ENCODE measurements at places on chromosomes 5 and 9.
A peak's percentile ranks its signal among the peaks of the same experiment; 100 is the strongest.

DNA sequence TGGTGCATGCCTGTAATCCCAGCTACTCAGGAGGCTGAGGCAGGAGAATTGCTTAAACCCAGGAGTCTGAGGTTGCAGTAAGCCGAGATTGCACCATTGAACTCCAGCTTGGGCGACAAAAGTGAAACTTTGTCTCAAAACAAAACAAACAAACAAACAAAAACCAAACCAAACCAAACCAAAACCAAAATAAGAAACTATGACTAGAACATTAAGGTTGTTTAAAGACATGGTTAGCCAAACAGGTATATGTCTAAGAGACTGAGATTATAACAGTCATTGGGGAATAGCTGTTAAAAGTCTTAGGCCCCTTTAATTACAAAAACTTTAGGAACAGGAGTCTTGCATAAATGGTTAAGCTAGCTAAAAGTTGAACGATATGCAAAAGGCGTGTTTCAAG, 63.6 kb downstream of the PRDM9 start:
- DNase-seq = no peak
- no peak overlapping the region for H3K4me3 ChIP-seq
- H3K27ac ChIP-seq = no peak overlapping the region
- no peaks in the 10 kb centered on the region for H3K27me3 ChIP-seq
- no peaks in the 10 kb centered on the region for H3K36me3 ChIP-seq

DNA sequence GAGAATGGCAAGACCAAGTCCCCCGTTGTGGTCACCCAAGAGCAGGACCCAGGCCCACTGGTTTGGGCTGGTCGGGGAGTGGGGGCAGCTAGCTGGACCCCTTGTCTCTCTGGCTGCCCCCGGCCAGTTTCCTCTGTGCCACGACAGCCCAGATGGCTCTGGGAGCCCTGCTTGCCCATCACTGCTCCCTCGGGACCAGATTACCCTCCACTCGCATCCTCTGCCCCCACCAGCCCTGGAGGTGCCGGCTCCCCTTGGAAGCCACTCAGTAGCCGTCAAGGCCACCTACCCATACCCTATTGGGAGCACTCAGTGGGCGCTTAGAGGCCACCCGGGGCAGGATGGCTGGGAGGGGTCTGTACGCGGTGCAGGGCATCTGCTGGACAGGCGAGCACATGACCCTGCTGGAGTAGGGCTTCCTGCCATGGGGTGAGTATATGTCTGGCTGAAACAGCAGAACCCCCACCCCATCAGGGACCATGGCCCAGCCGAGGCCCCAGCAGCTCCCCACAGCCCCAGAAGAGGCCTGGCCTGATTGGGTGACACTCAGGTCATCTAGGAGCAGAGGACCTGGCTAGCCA, 70.0 kb downstream of the ZNF354C start:
- H3K4me1 ChIP-seq = no peaks in the 10 kb centered on the region
- no peak overlapping the region for H3K27ac ChIP-seq
- peaks cover 36% of the 10 kb centered on the region for H3K36me3 ChIP-seq
- no peak overlapping the region for H3K4me3 ChIP-seq
- no peaks in the 10 kb centered on the region for H3K27me3 ChIP-seq

GRCh38 chr9:14391620-14392019, 77.7 kb upstream of the NFIB start:
- DNase-seq = no peak
- H3K4me1 ChIP-seq = no peaks in the 10 kb centered on the region
- no peaks in the 10 kb centered on the region for H3K36me3 ChIP-seq
- H3K27me3 ChIP-seq = no peaks in the 10 kb centered on the region
- no peak overlapping the region for H3K4me3 ChIP-seq
- H3K27ac ChIP-seq = no peak overlapping the region

DNA sequence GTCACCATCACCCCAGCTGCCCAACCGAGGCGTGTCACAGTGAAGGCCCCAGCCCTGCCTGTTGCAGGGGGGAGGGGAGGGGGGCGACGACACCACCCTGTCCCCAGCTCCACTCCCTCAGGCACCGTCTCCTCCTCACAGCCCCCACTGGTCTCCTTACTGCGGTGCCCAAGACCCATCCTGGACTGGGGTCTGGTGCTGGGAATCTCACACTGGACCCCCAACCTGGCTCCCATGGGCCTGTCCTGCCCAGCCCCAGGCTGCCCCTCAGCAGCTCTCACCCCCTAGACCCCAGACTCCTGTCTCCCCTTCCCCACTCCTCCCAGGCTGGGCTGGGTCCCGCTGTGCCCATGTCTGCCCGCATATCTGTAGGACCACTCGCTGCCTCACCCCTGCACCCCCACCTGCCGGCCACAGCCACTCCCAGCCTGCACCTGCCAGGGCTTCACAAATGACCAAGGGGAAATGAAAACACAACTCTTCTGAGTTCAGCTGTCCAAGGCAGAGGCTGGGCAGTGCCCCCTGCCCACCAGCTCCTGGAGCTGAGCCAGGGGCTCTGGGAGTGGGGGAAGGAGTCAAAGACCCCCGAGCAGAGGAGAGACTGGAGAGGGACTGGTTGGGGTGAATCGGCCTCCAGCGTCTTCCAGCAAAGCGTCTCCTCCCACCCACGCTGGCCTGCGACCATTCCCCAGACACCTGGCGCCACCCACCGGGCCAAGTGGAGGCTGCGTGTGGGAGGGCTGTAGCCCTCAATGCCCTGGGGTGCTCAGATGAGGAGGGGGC, 32.6 kb upstream of the EGFL7 start:
- peaks cover 13% of the 10 kb centered on the region for H3K4me1 ChIP-seq
- no peak overlapping the region for H3K4me3 ChIP-seq
- no peaks in the 10 kb centered on the region for H3K27me3 ChIP-seq
- no peak for DNase-seq

DNA sequence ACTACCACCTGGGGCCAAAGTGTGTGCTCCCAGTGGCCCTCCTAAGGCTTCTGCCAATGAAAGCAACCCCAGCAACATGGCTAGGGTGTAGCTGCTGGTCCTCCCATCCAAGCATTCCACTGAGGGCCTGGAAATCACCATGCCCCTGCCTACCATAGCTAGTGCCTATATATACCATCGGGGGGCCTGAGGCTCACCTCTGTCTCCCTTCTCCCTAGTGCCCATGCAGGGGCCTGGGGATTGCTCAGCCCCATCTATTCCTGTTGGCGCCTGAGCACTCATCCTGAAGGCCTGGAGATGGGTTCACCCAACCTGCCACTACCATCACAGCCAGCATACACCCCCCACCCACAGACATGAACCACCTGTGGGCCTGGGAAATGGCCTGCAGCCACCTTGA, 367.3 kb downstream of the RAB3C start:
- H3K27ac ChIP-seq = no peak overlapping the region
- DNase-seq = no peak
- no peak overlapping the region for H3K4me3 ChIP-seq
- H3K27me3 ChIP-seq = no peaks in the 10 kb centered on the region
- no peaks in the 10 kb centered on the region for H3K36me3 ChIP-seq

GRCh38 chr9:121767171-121767769, 115.8 kb downstream of the DAB2IP start:
- peak; percentile 25 for DNase-seq
- H3K4me1 ChIP-seq = no peaks in the 10 kb centered on the region
- H3K36me3 ChIP-seq = no peaks in the 10 kb centered on the region
- no peaks in the 10 kb centered on the region for H3K27me3 ChIP-seq
- H3K27ac ChIP-seq = no peak overlapping the region
- H3K4me3 ChIP-seq = no peak overlapping the region

GRCh38 chr5:27208051-27208450, 169.7 kb upstream of the CDH9 start:
- H3K27me3 ChIP-seq = no peaks in the 10 kb centered on the region
- no peak for DNase-seq
- H3K36me3 ChIP-seq = no peaks in the 10 kb centered on the region

- no peaks in the 10 kb centered on the region for H3K27me3 ChIP-seq
- H3K36me3 ChIP-seq = no peaks in the 10 kb centered on the region
- DNase-seq = no peak
- no peak overlapping the region for H3K4me3 ChIP-seq
- H3K27ac ChIP-seq = no peak overlapping the region
These were observed 1306.3 kb upstream of the ACO1 start for GRCh38 chr9:31078175-31078574.

DNA sequence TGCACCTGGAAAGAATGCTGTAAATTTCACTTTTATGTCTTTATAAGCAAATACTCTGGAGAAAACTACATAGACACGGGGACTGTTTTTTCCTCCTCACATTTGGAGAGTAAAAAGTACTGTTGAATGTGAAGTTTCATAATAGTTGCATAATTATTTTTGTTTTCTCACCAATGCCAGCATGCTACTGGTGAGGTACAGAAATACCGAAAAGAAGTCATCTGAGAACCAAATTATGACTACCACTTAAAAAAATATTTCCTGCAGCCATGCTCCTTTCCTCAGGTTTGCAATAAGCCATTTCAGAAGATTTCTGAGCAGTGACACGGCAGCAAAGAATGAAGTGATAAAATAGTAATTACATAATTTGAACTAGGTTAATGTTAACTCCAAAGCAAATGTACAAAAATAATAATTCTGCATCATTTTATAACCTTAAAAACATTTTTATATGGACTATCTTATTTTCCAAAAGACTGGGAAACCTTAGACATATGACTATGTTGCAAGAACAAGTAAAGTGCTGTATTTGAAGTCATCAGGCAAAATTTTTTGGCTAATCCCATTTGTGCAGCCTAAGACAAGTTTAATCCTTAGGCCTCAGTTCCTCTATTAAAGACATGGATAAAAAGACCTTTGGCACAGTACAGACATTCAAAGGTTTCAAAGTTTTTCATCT, 144.7 kb downstream of the PCSK1 start:
- H3K27me3 ChIP-seq = no peaks in the 10 kb centered on the region
- H3K4me3 ChIP-seq = no peak overlapping the region
- H3K27ac ChIP-seq = no peak overlapping the region
- no peaks in the 10 kb centered on the region for H3K36me3 ChIP-seq

GRCh38 chr9:133518200-133518599, 6.6 kb downstream of the MYMK start:
- no peak overlapping the region for H3K27ac ChIP-seq
- peaks cover 25% of the 10 kb centered on the region for H3K27me3 ChIP-seq
- no peak overlapping the region for H3K4me3 ChIP-seq
- DNase-seq = no peak
- H3K4me1 ChIP-seq = no peaks in the 10 kb centered on the region

- DNase-seq = no peak
- H3K27ac ChIP-seq = peak overlapping the region; percentile 16
- no peaks in the 10 kb centered on the region for H3K4me1 ChIP-seq
- no peak overlapping the region for H3K4me3 ChIP-seq
- H3K36me3 ChIP-seq = no peaks in the 10 kb centered on the region
These were observed 16.8 kb downstream of the RASGRF2 start for GRCh38 chr5:80976985-80977384.

GRCh38 chr9:13963005-13963653, 350.8 kb downstream of the NFIB start:
- no peaks in the 10 kb centered on the region for H3K36me3 ChIP-seq
- H3K27ac ChIP-seq = no peak overlapping the region
- H3K4me3 ChIP-seq = no peak overlapping the region
- H3K4me1 ChIP-seq = no peaks in the 10 kb centered on the region
- DNase-seq = no peak
- no peaks in the 10 kb centered on the region for H3K27me3 ChIP-seq

DNA sequence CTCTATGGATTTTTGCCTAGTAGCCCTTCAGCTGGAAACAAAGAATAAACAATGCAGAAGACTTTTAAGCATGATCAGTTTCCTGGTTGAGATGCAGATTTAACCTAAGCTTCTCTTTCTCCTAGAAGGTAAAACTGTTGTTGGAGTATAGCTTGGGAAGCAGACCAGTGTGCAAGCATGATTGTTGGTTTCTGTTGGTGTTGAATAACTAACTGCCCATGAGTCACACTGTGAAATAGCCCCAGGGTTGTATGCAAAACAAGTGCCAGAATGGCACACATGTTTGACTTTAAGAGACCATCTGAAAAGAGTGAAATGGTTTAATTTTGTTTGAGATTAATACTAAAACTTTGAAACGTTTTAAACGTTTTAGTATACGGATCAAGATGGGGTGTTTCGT, 227.1 kb downstream of the ARHGEF28 start:
- peaks cover 16% of the 10 kb centered on the region for H3K4me1 ChIP-seq
- no peaks in the 10 kb centered on the region for H3K36me3 ChIP-seq
- H3K4me3 ChIP-seq = no peak overlapping the region
- no peak for DNase-seq
- no peaks in the 10 kb centered on the region for H3K27me3 ChIP-seq

- no peaks in the 10 kb centered on the region for H3K4me1 ChIP-seq
- DNase-seq = no peak
- H3K4me3 ChIP-seq = no peak overlapping the region
- no peaks in the 10 kb centered on the region for H3K36me3 ChIP-seq
- H3K27ac ChIP-seq = no peak overlapping the region
These were observed 13.5 kb upstream of the NUP214 start for GRCh38 chr9:131111854-131112311.

GRCh38 chr9:89564346-89564878, 40.4 kb upstream of the GADD45G start:
- DNase-seq = no peak
- no peaks in the 10 kb centered on the region for H3K36me3 ChIP-seq
- H3K27ac ChIP-seq = no peak overlapping the region
- H3K4me1 ChIP-seq = no peaks in the 10 kb centered on the region

DNA sequence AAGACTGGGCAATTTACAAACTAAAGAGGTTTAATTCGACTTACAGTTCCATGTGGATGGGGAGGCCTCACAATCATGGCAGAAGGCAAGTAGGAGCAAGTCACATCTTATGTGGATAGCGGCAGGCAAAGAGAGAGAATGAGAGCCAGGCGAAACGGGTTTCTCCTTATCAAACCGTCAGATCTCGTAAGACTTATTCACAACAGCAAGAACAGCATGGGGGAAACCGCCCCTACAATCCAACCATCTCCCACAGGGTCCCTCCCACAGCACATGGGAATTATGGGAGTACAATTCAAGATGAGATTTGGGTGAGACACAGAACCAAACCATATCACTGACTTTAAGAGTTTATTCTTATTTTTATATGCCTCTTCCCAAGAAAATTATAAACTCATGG, 60.3 kb downstream of the RFK start:
- H3K27ac ChIP-seq = no peak overlapping the region
- H3K4me3 ChIP-seq = no peak overlapping the region
- DNase-seq = no peak
- H3K4me1 ChIP-seq = no peaks in the 10 kb centered on the region
- no peaks in the 10 kb centered on the region for H3K27me3 ChIP-seq

- no peak for DNase-seq
- no peak overlapping the region for H3K27ac ChIP-seq
- no peak overlapping the region for H3K4me3 ChIP-seq
- peaks cover 15% of the 10 kb centered on the region for H3K4me1 ChIP-seq
- H3K36me3 ChIP-seq = no peaks in the 10 kb centered on the region
- no peaks in the 10 kb centered on the region for H3K27me3 ChIP-seq
These were observed 4.5 kb upstream of the CNTLN start for GRCh38 chr9:17130291-17130690.
